ENCODE measurements at places on chromosomes 4 and X.

GRCh38 chr4:106305435-106306055 is 10.5 kb downstream of the TBCK start:
- DNase-seq: no peak

DNA sequence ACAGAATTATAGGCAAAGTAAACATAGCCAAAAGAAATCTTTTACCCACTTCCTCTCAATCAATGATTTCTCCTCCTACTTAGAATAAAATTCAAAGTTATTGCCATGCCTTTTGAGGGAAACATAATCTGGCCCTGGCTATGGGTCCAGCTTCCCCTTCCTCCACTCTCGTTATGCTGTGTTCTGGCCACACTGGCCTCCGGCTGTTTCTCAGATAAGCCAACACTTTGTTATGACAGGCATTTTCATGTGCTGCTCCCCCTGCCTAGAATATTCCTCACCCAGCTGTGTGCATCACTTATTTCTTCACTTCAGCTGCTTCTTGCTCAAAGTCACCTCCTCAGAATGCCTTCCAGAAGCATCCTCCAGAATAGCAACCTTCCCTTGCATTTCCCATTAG is 386.6 kb upstream of the AADAT start:
- no peak for DNase-seq

DNA sequence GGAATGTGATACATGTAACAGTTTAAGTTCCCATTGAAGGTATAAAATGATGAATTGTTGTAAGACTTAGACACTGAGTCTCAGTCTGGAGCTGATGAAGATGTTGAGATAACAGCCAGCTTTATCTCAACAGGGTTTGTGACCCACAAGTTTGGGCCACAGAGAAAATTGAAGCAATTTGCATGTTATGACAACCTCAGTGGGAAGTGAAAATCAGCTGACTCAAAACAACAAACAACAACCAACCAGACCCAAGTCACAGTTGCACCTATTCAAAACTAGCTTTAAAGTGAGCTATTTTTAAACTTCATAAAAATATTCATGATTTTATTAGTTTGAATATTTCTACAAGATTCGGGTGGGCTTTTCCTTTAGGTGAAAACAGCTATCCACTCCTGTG is 8.0 kb downstream of the SFRP2 start:
- DNase-seq: no peak

DNA sequence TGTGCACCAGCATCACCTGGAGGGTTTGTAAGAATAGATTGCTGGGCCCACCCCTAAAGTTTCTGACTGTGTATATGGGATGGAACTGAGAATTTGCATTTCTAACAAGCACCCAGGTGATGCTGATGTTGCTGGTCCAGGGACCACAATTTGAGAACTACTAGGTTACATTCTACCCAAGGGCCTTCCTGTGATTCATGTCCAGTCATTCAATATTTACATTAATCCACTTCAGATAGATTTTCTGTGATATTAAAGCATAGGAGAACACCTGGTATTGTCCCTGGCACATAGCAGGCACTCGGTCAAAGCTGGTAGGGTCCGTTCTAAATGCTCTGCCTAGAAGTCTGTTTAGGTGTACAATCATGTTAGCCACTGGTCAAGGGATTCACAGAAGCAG is 19.5 kb upstream of the XPNPEP2 start:
- DNase-seq: no peak

DNA sequence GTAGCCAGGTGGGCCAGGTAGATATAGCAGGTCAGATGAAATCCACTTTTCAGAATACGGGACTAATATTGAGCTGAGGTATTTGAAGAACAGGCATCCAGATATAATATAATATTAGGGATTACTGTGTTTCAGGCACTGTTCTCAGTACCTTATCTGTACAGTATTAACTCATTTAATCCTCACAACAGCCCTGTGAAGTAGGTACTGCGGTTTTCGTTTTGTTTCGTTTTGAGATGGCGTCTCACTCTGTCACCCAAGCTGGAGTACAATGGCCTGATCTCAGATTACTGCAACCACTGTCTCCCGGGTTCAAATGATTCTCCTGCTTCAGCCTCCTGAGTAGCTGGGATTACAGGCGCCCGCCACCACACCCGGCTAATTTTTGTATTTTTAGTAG is 129.6 kb downstream of the IL1RAPL2 start:
- no peak for DNase-seq

- DNase-seq: no peak
Measured at GRCh38 chr4:20754036-20754435, 53.8 kb downstream of the PACRGL start.

DNA sequence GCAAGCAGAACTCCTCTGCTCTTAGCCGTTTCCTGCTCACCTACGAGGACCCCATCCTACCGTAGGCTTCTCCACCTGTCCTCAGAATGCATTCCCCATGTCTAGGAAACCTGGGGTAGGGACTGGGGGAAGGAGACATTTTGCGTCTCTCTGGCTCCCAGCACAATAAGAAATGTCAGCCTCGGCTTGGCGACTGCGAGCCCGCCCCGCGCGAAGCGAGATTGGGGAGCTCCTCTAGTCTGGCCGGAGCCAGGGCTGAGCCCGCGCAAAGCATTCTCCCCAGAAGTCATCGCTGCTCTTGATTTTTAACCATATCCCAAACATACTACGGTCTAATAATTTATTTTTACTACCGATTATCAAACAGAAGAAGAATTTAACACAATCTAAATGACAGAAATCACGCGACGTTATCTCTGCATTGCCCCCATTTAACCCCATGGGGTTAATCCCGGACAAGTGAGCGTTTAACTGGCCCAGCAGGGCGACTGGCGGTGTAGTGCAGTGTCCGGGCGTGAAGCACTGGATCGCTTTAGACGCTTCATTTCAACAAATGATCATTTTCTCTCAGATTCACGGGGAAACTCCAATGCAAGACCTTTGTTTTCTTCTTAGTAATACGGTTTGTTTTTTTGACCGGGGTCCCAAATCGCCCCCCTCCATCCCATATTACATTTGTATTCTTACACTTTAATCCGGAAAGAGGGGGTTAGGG is 8.0 kb upstream of the PITX2 start:
- DNase-seq: no peak

GRCh38 chr4:147327322-147327721 is 153.6 kb upstream of the EDNRA start:
- no peak for DNase-seq

- DNase-seq: no peak
Measured at GRCh38 chr4:71830497-71831190, 46.8 kb upstream of the GC start.
